ENCODE measurements at places on chromosomes 4 and X. TPM values are rescaled to one million over a fixed set of nuclear protein-coding genes. Genes with fewer than 3 reads are reported as not detected.

DNA sequence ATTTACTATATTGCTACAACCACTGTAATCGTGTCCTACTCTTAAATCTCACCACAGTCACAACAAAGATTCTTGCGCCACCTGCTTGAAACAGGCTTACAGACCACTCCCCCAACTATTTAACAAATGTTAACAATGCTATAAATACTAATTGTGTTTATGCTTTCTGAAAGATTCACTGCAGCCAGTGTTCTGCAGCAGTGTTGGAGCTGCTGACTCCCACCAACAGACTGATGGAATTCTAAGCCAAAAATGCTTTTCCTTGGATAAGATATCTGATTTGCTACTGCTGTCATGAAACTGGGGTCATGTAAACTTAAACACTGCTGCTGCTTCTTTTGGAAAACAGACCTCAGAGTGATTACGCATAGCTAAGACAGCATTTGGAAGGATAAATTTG, 244.2 kb upstream of the MAB21L2 start:
- H3K4me1 ChIP-seq, result peaks cover 9% of the 10 kb centered on the region
- no peak for DNase-seq
- no peak overlapping the region for H3K4me3 ChIP-seq
- no peaks in the 10 kb centered on the region for H3K36me3 ChIP-seq
- H3K27me3 ChIP-seq, result no peaks in the 10 kb centered on the region
- H3K27ac ChIP-seq, result no peak overlapping the region

DNA sequence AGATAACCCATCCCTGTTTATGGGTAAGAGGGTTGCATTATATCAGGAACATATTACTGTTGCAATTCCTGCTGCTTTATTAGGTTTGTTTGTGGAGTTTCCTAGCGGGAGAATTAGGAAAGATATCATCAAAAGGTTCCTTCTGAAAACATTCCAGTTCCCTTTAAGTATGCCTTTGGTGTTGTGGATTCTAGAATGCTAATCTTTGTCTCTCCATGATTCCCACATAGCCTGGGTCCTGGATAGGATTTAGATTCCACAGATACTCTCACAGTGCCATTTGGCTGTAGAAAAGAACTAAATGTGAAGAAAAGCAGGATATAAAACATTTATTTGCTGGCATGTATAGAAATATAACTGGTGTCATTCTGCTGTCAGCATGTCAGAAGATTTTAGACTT, 338.7 kb downstream of the PCDH18 start:
- no peaks in the 10 kb centered on the region for H3K36me3 ChIP-seq
- no peak for DNase-seq
- H3K27ac ChIP-seq, result no peak overlapping the region
- H3K4me3 ChIP-seq, result no peak overlapping the region
- H3K27me3 ChIP-seq, result no peaks in the 10 kb centered on the region

- no peaks in the 10 kb centered on the region for H3K27me3 ChIP-seq
- no peaks in the 10 kb centered on the region for H3K36me3 ChIP-seq
- H3K27ac ChIP-seq, result no peak overlapping the region
- H3K4me1 ChIP-seq, result peaks cover 36% of the 10 kb centered on the region
- peak; percentile 22 for DNase-seq
Measured at GRCh38 chr4:23874536-23874901, 15.3 kb downstream of the PPARGC1A start.

Gene GRK4
- polyA plus RNA-seq, result 6.1 TPM

Gene CDKL5
- 6.5 TPM for polyA plus RNA-seq

Gene H2BW1
- polyA plus RNA-seq, result not detected

Gene CXorf49
- polyA plus RNA-seq, result 10.1 TPM

Gene GLOD5
- polyA plus RNA-seq, result not detected

Gene TSPAN7
- 23.2 TPM for polyA plus RNA-seq

Measured in hepatocyte (in vitro differentiated cells).